ENCODE measurements at places on chromosomes 13 and 19.

- DNase-seq = peak; percentile 38
These were observed 5.2 kb upstream of the PLIN4 start for GRCh38 chr19:4523306-4524110.

- DNase-seq = no peak
These were observed 2.2 kb downstream of the CD70 start for GRCh38 chr19:6588508-6589345.

GRCh38 chr19:18558604-18559003, 934 bp downstream of the KXD1 start:
- DNase-seq = no peak

DNA sequence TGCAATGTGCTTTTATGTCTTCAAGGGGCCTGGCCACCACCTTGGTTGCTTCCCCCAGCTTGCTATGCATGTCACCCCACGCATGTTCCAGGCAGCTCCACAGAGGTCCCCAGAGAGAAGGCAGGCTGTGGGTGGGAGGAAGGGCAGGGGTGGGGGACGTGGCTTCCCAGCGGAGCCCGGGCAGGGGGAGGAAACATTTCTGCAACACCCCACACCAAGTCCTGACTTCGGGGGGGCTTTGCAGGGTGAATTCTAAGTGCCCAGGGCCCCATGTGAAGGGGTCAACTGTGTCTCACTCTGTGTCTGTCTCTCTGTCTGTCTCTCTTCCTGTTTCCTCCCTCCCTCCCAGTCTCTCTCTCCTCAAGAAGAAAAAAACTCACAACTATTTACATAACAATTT, 39.6 kb downstream of the LTBP4 start:
- no peak for DNase-seq

DNA sequence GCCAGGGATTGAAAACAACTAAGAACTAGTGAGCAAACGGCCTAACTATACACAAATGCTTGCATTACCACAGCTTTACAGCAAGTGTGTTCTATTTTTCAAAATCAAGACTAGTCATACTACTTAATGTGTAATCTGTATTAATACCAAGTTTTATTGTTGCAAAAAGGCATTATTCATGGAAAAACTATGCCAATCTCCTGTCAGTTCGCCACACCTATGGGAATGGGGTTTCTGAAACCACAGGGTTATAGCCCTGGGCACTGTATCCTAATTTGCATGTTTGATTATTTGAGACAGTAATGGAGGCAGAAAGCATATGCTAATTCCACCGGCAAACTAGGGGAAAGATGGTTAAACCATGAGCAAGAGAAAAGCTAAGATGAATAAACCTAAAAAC, 14.3 kb downstream of the GAS6 start:
- no peak for DNase-seq

GRCh38 chr19:8641908-8642547, 11.6 kb downstream of the NFILZ start:
- DNase-seq = no peak

DNA sequence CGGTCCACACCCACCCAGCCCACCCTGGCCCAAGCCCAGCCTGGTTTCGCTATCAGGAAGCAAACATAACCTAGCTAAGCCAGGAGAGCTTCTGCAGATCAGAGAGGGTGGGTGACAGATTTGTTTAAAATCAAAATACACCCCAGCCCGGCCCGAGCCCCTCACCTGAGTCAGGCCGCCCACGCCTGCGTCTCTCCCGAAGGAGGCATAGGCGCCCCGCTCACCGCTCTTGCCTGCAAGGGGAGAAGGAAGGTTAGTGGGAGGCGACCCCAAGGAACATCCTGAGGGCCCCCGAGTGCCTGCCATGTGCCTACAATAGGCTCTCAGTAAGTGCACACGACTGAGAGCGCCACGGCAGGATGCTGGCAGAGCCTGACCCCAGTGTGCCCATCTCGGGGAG, 21.9 kb upstream of the UQCR11 start:
- DNase-seq = no peak

DNA sequence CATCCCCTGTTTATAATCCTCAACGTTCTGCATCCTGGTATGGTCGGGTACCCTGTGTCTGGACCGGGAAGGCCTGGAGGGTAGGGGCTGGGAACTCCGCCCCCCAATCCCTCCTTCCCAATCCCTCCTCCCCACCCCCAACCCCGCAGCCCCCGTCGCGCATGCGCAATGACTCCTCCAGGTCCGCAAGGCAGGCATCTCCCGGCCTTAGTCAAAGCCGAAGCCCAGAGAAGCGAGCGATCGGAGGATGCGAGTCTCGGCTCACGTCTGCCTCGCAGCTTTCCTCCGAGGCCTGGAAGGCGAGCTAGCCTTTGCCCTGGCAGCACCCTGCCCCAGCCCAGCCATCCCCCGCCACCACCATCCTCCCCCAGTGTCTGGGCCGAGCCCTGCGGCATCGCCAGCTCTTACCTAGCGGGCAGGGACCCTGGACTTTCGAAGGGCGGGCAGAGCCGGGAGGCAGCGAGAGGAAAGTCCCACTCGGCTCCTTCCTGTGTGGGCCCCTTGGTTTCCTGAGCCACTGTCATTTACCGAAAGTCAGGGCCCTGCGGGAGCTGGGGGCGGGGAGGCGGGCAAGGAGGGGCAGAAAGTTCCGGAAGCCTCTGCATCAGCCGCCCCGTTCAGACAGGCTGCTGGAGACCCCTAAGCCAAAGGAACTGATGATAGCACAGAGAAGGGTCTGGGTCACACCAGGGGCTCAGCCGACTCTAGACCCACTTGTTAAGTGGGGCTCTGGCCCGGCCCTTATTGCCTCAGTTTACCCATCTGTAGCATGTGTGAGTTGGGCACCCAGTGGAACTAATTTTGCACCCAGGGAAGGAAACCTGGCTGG, at the start of gene JAK3:
JAK3 (minus strand) TSS at position 445 of the 829 bp plus-strand sequence. CDS start 3,565 bp downstream, outside the sequence.
- DNase-seq = peak; percentile 72

GRCh38 chr13:39375601-39376000, 227.4 kb downstream of the LHFPL6 start:
- no peak for DNase-seq

DNA sequence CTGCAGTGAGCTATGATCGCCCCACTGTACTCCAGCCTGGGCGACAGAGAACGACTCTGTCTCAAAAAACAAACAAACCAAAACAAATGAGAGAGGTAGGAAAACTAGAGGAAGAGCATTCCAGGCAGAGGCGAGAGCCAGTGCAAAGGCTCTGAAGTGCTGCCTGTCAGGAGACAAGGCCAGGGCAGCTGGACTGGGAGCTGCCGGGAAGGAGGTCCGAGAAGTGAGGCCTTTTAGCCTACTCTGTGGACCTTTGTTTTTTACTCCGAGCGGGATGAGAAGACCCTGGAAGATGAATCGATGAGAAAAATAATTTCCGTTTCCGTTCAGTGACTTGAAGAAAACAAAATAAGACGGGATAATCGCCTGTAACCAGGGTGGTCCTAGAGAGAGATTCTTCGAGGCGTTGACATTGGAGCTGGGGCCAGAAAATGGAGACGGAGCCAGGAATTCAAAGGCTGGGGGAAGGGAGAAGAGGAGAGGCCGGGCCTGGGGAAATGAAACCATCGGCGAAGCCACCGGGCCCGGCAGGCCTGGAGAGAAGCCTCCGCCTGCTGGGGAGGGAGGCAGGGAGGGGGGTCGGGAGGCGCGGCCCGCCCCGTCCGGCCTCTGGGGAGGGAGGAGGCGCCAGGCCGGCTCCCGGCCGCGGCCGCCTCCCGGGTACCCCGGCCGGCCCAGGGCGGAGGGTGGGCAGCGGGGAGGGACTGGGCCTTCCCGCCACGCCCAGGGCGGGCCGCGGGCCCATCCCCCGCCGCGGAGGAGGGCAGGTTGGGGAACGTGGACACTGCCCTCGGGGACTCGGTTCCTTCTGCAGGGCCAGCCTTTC, 7.8 kb upstream of the SERTAD1 start:
- peak; percentile 91 for DNase-seq

- peak; percentile 9 for DNase-seq
These were observed 289.9 kb downstream of the DACH1 start for GRCh38 chr13:71577127-71577526.

GRCh38 chr19:32864318-32865007, 5.1 kb downstream of the SLC7A9 start:
- no peak for DNase-seq

DNA sequence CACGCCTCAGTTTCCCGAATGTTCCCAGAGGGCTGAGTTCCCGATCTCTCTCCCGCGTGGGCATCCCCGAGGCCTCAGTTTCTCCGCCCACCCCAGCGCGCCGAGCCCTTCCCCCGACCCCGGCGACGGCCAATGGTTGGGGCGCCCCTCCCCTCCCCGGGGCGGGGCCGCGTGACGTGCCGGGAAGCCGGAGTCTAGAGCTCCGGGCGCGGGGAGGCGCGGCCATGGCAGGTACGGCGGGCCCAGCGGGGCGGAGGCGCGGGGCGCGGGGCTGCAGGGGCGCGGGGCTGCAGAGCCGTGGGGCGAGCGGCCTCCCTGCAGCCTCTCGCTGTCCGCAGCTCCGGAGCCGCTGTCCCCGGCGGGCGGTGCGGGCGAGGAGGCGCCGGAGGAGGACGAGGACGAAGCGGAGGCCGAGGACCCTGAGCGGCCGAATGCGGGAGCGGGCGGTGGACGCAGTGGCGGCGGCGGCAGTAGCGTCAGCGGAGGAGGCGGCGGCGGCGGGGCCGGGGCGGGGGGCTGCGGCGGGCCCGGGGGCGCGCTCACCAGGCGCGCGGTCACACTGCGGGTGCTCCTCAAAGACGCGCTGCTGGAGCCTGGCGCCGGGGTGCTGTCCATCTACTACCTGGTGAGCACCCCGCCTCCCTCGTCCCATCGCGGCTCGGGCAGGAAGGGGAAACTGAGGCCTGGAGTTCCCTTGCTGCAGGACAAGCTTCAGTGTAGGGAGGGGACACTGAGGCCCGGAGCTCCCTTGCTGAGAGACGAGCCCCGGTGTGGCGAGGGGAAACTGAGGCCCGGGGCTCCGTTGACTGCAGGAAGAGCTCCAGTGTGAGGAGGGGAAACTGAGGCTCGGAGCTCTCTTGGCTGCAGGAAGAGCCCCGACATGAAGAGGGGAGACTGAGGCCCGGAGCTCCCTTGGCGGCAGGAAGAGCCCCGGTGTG, at the start of gene MPND:
MPND (plus strand) TSS at position 193 of the 938 bp plus-strand sequence; CDS start at position 225, 32 bp downstream.
- DNase-seq = peak; percentile 86

DNA sequence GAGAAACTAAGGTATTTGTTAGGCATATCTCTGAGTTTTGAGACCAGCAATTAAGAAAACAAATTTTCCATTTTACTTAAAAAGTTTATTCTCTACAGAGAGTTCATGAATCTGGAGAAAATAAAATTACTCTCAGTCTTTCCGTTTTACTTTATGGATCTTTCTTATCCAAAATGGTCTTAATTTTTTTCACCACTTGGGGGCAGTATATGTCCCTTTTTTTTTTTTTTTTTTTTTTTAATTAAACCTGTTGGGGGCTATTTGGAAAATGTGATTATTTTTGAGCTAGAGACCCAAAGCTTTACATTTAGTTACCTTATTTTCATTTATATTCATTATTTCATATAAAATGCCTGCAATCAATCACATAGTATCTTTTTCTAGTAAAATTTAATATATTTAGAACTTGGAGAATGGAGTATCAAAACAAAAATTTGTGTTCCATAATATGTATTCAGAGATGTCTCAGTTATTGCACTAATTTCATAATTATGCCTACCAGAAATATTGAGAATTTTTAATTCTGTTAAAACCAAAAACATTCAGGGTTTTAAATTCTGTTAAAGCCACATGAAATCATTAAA, 27.1 kb downstream of the PIBF1 start:
- DNase-seq = peak; percentile 0

DNA sequence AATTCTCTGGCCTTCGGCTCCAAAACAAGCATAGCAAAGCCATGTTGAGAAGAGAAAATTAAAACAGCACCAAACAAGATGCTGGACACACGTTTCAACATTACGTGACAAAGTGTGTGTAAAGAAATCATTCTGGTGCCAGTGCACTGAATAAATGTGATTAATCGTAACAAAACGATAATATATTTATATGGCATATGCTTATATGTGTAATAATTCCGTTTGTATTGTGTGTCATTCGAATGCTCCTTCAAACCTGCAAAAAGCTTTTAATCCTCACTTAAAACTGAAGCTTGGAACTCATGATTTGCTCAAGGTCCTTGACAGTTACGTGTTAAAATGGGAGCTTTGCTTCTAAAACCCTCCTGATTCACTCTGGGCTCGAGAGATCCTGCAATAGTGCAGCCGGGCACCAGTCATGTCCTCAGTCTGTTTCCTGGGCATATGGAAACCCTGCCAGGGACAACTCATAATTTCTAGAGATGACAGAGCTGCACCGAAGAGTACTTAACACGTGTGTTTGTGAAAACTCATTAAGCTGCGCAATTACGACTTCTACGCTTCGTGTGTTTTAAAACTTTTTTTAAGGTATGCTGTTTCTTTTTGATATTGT, 731 bp upstream of the AKAP8L start:
- no peak for DNase-seq

DNA sequence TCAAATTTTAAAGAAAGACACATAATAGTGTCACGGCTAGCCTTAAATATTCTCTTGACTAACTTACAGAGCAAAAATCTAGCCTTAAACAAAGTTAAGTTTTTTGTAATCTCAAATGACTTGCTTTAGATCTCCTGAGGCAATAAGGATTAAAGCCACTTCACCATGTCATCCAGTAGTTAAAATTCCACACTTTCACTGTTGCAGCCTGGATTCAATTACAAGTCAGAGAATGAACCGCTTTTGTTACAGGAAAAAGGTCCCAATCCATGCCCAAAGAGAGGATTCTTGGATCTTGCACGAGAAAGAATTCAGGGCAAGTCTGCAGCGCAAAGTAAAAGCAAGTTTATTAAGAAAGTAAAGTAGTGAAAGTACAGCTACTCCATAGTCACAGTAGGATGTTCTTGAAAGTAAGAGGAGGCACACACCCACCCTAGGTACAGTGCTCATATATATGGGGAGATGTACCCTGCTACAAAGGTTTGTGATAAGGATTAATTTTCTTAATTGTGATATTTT, 34.6 kb upstream of the CD177 start:
- DNase-seq = no peak

DNA sequence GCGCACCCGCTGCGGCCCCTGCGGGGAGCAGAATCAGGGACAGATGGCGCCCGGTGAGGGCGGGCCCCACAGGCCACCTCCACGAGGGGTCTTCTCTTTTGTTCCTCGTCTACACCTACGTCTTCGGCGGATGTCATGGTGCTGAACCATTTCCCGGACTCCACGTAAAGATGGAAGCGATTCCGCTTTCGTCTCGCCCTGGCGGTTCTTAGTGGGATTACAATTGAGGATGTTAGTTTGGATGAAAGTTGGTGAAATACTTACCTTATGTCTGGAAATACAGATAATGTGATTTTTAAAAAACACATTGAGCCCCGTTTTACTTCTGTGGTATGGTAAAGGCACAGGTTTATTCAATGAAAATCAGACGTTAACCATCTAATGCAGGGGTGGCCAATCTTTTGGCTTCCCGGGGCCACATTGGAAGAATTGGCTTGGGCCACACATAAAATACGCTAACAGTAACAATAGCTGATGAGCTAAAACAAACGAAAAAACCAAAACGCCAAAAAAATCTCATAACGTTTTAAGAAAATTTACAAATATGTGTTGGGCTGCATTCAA, 1.4 kb upstream of the ZMYM5 start:
- DNase-seq = peak; percentile 40
